ENCODE measurements at places on chromosomes 4 and X.

GRCh38 chr4:138702190-138702824 lies 313.3 kb upstream of the NOCT start:
- no peak for DNase-seq

- DNase-seq, result no peak
These were observed 451.2 kb downstream of the FAT4 start for GRCh38 chr4:125765941-125766340.

GRCh38 chr4:177012918-177013545 lies 220.3 kb upstream of the VEGFC start:
- no peak for DNase-seq

DNA sequence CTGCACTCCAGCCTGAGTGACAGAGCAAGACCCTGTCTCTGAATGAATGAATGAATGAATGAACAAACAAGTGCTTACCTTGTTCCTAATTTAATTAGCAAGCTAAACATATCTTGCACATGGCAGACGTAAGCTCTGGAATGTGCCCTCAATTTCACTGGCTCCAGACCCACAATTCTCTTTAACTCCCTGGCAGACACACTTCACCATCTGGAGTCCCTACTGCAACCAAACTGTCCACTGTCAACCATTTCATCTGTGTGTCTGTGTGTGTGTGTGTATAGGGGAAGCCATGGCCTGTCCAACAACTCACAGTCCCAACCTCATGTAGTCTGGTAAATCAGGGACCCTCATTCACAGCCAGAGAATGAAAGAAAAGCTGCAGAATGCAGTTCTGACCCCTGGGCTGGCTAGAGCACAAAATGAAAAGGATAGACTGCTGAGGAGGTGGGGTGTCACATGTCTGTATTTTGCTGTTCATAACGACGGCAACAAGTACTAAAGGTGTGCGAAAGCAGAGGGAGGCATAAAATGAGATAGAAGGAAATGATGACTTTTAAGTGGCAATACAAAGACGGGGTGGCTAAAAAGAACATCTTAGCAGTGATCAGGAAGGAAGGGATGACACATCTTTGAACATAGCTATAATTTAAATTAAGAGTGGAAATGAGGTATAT lies 114.1 kb downstream of the TSPAN5 start:
- DNase-seq, result no peak

- no peak for DNase-seq
These were observed 603 bp upstream of the SMS start for GRCh38 chrX:21939906-21940305.

DNA sequence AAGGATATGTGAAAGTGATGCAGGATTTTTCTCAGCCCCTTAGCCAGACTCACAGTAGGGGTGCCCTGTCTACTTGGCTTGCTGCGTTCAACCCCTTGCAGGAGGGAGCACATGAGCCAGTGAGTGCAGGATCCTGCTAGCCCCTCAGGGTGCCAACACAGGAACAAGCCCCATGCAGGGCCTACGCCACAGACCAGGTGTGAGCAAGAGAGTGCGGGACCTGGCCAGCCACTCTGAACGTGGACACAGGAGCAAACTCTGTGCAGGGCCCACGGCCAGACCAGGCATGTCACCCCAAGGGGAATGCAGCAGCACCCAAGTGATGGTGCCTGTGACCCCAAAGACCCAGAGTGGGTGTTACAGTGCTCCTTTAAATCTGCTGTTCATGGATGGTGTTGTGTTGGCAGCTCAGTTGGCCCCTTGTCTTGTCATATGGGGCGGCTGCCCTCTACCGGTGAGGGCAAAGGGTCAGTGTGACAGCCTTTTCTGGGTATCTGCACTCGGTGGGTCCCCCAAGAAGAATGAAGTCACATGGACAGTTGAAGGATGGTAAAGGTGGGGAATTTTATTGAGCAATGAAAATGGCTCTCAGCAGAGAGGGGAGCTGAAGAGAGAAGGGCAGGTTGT lies 188.4 kb upstream of the MAOA start:
- no peak for DNase-seq

GRCh38 chr4:156901871-156902270 lies 69.7 kb downstream of the PDGFC start:
- no peak for DNase-seq

DNA sequence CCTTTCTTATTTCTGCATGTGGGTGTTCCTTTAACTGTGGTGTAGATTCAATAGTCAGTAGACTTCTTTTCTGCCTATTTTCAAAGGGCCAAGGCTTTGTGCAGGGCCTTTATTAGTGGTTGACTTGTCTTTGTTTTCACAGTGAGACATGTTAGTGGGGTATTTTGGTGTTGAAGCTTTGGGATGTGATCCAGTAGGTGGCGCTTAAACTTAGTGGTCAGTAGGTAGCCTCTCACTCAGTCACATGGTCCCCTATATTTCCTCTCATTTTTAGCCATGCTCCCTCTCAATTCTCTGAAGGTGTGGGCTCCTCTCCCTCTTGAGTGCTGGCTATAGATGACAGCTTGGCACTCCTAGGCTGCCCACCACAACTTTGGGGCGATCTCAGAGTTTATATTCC lies 23.4 kb upstream of the SLC10A7 start:
- DNase-seq, result no peak

Measured in Caki2 (cell line).